Activated effector memory CD4-positive, alpha-beta T cell treated with Interleukin-2 at 50 U/mL for 16 hours (primary cell): ENCODE measurements at places on chromosomes 7 and 10.
A peak's percentile ranks its signal among the peaks of the same experiment; 100 is the strongest.

GRCh38 chr10:33410096-33410859, 75.8 kb upstream of the NRP1 start:
- DNase-seq = no peak

GRCh38 chr7:117480978-117481377, 1.2 kb downstream of the CFTR start:
- DNase-seq = no peak

GRCh38 chr7:73647725-73648592, 19.7 kb upstream of the VPS37D start:
- DNase-seq = no peak

- no peak for DNase-seq
Measured at GRCh38 chr7:38330861-38331621, 57.6 kb upstream of the TARP start.

DNA sequence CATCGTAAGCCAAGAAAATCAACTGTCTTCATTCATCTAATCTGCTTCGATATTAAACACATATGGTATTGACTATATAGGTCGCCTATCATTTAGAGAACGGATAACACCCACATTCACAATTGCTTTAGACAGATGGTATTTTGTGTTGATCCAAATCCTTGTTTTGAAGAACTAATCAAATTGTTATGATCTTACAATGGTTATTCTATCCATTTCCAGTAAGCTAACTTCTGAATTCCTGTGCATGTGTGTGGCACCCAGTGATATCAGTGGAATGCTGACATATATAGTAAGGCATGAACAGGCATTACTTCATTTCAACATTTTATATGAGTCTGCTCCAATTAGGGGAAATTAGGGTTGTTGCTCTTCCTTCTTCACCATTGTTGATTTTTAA, 98.8 kb downstream of the SEMA3E start:
- no peak for DNase-seq

- DNase-seq = no peak
Measured at GRCh38 chr7:55977831-55978230, 13.4 kb downstream of the NIPSNAP2 start.

DNA sequence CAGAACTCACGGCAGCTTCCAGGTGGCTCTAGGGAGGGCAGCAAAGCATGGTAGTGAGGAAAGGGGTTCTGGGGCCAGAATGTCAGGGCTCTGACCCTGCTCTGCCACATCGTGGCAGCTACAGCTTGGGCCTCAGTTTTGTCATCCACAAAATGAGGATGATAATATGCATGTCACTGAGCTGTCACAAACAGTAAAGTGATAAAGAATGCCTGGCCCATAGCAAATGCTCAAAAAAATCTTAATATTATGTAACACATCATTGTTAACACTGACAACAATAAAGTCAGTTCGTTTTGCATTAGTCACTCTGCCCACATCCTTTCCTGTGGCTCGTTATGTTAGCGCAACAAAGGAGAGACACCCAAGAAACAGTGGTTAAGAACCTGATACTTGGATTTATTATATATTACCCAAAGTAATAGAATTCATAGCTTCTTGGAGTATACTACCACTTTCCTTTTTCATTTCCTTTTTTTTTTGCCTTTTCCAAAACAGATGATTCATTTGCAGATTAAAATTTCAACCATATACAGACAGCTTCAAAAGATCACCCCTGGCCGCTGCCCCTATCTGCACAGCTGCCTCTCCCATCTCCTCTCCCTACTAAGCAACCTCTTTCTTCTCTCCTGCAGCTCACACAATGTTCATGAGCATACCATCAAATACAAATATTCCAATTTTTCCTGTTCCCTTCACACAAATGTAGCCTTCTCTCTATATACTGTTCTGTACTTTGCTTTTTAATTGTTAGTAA, 45.5 kb upstream of the DDC start:
- DNase-seq = peak; percentile 21

- no peak for DNase-seq
Measured at GRCh38 chr7:137928626-137929025, 73.3 kb downstream of the CREB3L2 start.

GRCh38 chr10:128943111-128943510, 523.9 kb upstream of the MGMT start:
- no peak for DNase-seq

GRCh38 chr7:120582916-120583315, 275.0 kb downstream of the TSPAN12 start:
- DNase-seq = no peak

DNA sequence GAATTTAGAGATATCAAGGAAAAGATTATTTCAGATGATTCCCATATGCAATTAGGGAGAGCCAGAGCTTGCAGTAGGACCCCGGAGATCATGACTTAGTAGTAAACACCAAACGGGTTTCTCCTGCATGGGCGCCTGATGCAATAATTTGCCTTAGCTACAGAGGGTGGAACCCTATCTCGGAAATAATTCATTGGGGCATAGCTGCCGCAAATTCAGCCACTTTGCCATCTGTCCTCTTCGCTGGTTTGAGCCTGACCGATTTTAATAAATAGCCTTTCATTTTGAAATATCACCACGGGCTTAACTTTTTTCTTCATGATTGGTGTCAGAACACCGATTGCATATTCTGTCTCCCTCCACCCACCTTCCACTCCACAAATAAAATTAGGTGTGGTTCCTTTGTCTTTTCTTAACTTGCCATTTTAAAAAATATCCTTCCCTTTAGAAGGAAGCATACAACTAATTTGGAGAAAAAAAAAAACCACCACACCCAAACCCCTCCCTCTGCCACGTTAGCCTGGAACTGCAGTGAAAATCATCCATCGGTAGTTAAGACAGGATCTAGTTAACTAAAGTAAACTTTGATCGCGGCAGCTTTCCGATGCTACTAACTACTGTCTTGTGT, 1.4 kb downstream of the GARS1 start:
- DNase-seq = no peak

GRCh38 chr7:139737221-139738100, 40.3 kb downstream of the HIPK2 start:
- no peak for DNase-seq

GRCh38 chr10:27382176-27382575, 121.9 kb upstream of the RAB18 start:
- no peak for DNase-seq
